Naive thymus-derived CD8-positive, alpha-beta T cell (primary cell): ENCODE measurements at places on chromosomes 12 and 14. TPM values are rescaled to one million over a fixed set of nuclear protein-coding genes. Genes with fewer than 3 reads are reported as not detected.

Gene ACOT6
- not detected for total RNA-seq

Gene KCNA5
- total RNA-seq = not detected

GRCh38 chr14:71244341-71244740, 337.1 kb downstream of the PCNX1 start:
- DNase-seq = no peak

- DNase-seq = no peak
Measured at GRCh38 chr12:124884587-124885438, 21.1 kb upstream of the SCARB1 start.

GRCh38 chr14:55739967-55740648, 160.1 kb downstream of the KTN1 start:
- no peak for DNase-seq

DNA sequence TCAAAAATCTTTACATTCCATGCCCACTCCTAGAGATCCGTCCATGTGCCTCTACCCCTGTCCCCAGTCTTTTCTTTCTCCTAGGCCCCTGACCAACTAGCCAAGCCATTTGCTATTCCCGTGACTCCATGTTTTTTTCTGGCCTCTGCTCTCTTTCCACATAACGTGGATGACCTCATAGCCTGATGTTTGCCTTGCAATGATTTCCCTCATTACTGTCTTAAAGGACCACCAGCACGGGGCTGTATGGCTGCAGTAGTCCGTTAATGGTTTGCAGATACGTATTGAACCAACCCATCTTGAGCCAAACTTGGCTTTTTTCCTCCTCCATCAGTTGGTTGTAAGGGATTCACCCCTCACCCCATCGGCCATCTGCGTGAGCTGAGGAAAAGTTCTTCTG, 226.0 kb downstream of the PCNX1 start:
- DNase-seq = no peak

DNA sequence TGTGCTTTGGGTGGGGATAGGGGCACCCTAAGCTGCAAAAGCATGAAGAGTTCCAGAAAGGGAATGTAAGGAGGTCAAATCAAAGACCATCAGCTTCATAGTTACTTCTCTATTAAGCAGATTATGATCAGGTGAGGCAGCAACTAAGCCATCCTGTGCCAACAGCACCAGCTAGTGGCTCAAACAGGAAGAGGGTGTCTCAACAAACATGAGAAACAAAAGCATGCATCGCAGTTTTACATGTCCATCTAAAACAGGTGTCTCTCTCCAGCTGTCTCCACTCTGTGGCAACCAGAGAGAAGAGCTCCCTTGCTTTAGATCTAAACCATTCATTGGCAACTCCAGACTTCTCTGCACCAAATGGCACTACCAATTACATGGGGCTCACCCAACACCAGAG, 52.9 kb downstream of the ACTN1 start:
- DNase-seq = no peak

DNA sequence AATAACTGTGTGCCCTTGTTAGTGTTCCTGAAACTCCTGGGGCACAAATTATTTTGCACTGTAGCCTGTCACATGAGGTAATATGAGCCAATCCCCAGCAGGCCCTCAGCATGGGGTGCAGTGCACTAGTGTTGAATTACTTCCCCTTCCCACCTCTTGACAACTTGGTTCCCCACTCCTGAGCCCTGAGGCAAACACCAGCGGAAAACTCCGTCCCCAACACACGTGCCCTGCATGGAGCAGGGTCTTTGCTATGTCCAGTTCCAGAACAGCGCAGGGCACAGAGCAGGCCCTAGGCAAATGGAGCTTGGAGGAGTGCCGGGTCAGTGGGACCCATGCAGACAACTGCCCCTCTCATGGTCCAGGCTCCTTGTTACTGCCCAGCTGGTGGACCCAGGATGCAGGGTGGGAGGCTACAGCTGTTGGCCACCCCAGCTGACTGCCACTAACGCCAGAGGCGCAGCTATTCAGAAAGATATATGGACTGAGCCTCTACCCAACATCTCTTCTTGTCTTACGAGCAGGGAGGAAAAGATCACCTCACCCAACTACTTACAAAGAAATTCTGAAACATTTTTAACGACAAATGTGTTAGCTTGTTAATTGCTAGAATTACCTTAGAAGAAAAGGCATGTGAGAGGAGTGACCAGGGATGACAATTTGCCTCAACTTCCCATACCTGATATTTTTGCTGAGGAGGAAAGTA, 71.6 kb downstream of the NT5DC3 start:
- no peak for DNase-seq

DNA sequence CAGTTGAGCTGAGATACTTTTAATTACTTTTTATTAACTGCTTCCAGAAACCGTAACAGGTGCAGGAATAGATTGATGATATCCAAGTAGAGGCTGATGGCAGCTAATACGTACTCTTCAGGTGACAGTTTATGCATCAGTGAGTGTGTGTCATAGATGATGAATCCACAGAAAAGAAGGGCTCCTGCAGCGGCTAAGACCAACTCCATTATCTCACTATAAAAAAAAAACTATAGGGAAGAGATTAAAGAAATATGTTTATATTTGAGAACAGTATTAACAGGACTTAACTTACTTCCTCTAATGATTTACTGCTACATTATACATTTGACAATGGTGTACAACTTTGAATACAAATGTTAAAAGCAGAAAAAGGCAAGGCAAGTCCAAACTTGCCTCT, 7.4 kb upstream of the LLPH start:
- DNase-seq = no peak

DNA sequence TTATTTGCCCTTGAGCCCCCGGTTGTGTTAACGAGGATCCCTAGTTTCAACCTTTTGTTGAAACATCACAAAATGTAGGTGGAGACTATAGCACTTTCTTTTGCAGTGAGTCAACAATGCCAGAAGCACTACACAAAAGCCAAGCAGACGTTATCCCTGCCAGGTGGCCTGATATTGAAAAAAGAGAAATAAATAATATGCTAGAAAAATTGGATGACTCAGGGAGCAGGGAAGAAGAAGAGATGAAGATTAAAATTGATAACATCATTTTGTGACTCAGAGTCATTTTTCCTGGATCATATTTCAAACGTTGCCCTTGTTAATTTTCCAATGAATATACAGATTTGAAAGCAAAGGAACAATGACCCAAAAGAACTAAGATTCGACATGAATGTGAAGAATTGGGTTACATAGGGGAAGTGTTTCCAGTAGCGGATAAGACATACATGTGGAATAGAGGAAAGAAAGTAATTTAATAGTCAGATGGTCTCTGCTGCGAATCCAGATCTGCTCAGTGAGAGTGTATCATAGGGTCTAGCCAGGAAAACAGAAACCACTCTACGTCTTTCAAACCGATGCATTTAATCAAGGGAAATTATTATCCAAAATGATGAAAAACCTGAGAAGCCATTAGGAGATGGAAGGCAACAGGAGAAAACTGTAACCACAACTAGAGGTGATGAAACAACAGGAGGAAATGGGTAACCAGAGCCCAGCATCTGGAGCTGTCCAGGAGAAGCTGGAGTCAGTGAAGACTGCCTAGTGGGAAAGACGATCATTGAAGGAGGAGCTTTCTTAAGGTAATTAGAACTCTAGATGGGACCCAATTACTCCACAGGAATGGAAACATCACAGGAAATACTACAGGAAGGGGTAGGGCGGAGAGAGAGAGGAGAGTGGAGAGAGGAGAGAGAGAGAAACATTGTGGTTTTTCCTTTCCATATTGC, 57.9 kb downstream of the RERG start:
- DNase-seq = no peak

- peak; percentile 68 for DNase-seq
Measured at GRCh38 chr12:56987551-56988053, 18.7 kb downstream of the ZBTB39 start.

DNA sequence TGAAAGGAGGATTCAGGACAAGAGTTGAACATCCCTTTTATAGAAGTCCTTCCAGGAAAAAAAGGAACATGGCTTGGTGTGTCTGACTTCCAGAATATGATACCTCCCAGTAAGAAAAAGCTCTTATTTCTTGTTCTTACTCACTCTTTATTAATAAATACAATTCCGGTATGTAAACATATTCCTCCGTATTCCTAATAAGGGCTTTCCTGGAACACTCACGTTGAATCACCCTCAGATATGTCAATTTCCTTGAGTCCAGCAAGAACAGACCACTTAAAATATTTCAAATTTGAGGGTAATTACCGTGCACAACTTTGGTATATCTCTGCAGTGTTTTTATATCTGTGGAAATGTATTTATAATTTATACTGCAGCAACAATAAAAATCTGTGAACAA, 385.6 kb downstream of the SYT1 start:
- no peak for DNase-seq

DNA sequence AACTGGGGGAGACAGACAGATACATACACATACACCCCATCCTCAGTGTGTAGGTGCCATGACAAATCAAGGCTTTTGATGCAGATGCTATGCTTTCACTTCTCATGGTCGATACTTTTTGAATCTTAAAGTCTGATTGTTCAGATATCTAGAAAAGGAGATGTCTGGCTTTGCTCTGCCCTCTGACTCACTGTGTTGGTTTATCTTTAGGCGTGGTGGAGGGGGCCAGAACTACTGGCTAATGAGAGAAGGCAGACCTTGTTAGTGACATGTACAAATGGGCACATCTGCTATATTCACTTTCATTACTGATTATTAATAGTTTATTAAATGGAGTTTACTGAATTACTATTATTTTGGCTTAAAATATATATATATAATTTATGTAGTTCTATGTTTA, 444.3 kb upstream of the RGS6 start:
- no peak for DNase-seq
